ENCODE measurements at places on chromosomes 5 and 9. TPM values are rescaled to one million over a fixed set of nuclear protein-coding genes. Genes with fewer than 3 reads are reported as not detected.

GRCh38 chr5:176540956-176541337 lies 3.7 kb upstream of the RNF44 start:
- no peak for DNase-seq

The IRX2 gene
- polyA plus RNA-seq, result 27.5 TPM

GRCh38 chr5:53739111-53739510 lies 178.7 kb downstream of the NDUFS4 start:
- DNase-seq, result no peak

The LCN12 gene
- 36.8 TPM for polyA plus RNA-seq

The SLC46A2 gene
- polyA plus RNA-seq, result 0.21 TPM

DNA sequence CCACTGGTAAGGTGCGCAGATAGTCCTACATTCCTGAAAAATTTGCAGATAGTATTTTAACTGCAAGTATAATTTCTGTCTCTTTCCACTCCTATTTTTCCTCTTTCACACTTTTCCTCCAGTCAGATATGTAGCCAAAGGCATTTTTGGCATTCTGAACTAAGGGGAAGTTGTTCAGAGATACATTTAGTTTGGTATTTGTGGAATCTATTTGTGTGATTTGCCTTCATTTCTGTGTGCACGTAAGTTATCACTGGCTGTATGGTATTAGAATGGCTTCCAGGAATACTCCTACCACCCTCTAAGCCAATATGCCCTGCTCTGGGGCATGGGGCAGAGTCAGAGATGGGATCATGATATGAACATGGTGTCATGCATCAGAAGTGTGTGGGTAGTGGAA lies 45.8 kb upstream of the GRAMD2B start:
- no peak for DNase-seq

The LCN10 gene
- polyA plus RNA-seq, result 1.5 TPM
